ENCODE measurements at places on chromosomes 4 and X. TPM values are rescaled to one million over a fixed set of nuclear protein-coding genes. Genes with fewer than 3 reads are reported as not detected.
A peak's percentile ranks its signal among the peaks of the same experiment; 100 is the strongest.

DNA sequence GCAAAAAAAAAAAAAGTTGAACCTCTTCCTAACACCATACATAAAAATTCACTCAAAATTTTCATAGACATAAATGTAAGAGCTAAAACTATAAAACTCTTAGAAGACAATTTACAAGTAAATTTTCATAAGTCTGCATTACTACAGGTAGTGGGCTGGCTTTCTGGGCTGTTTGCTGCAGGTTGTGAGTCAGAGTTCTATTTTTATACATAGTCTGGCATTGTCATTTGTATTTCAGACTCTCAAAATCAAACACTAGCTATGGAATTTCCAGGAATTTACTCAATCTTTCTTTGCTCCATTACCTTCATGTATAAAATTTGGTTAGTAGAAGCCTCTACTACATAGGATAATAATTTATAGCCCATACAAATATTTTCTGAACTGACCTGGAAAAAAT, 227.2 kb downstream of the COX18 start:
- H3K27ac ChIP-seq, result no peak overlapping the region
- H3K4me3 ChIP-seq, result no peak overlapping the region
- no peaks in the 10 kb centered on the region for H3K27me3 ChIP-seq
- no peaks in the 10 kb centered on the region for H3K36me3 ChIP-seq
- DNase-seq, result no peak

The ACOX3 gene
- 13.8 TPM for total RNA-seq

DNA sequence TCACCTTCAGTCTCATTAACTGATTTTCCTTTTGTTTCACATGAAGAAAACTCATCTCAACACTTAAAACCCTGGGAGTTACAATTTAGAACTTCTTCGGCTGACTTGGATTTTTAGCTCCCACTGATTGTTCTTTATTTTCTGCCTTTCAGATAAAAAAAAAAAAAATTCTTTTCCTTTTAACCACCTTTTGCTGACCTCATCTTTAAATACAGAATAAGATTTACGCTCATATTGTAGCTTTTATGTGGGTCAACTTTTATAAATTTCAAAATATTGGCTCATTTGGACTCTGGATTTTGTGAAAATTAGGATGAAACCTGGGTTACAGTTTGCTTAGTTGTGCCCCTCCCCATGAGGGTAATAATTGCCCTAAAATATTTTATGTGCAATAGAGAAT, 659.3 kb downstream of the ZNF674 start:
- no peaks in the 10 kb centered on the region for H3K36me3 ChIP-seq
- H3K27ac ChIP-seq, result no peak overlapping the region
- H3K4me1 ChIP-seq, result peaks cover 7% of the 10 kb centered on the region
- DNase-seq, result no peak
- no peak overlapping the region for H3K4me3 ChIP-seq

DNA sequence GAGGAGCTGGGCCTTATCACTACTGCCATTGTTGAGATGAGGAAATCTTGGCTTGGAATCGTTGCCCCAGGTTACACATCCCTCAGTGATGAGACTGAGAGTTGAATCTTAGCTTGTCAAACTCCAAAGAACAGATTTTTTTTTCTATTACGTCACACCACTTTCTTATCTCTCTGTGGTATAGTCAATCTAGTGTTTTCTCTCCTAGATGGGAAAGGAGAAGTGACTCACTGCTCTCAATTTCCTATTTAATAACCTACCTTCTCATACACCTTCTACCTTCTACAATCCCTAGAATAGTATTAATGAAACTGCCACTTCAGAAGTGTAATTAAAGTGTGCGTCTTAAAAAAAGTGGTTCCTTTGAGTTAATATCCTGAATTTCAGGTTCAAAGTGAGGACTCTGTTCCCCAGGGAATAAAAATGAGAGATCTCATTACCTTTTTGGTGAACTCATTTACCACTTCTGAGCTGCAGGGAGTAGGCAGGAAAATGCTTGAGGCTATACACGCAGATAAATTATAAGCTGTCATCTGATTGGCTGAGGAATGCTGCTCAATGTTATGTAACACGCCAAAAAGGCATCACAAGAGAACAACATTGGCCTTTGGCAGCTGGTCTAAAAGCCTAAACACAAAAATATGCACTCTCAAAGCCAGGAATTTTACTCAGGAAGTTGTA, 59.3 kb downstream of the MAD2L1 start:
- DNase-seq, result no peak
- H3K4me3 ChIP-seq, result no peak overlapping the region
- no peaks in the 10 kb centered on the region for H3K36me3 ChIP-seq

DNA sequence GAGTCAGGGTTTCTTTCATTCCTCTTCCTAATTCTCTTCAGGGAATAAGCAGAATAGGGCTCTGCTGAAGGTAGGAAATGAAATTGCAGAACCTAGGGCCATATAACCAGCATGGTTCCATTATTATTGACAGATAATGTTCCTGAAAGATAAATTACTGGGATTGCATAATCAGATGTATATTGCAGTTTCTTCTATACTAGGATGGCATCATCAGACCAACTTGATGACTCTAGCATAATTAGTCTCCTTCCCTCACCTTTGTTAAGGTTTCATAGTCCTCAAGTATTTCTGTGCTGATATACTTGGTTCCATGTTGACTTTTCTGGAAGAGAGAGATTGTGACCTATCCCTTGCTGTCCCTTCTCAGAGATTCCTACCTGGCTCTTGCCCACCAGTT, 492.3 kb upstream of the LCORL start:
- no peaks in the 10 kb centered on the region for H3K36me3 ChIP-seq
- H3K27ac ChIP-seq, result no peak overlapping the region
- no peak overlapping the region for H3K4me3 ChIP-seq
- no peaks in the 10 kb centered on the region for H3K4me1 ChIP-seq
- no peak for DNase-seq

The TIGD4 gene
- total RNA-seq, result 0.12 TPM

DNA sequence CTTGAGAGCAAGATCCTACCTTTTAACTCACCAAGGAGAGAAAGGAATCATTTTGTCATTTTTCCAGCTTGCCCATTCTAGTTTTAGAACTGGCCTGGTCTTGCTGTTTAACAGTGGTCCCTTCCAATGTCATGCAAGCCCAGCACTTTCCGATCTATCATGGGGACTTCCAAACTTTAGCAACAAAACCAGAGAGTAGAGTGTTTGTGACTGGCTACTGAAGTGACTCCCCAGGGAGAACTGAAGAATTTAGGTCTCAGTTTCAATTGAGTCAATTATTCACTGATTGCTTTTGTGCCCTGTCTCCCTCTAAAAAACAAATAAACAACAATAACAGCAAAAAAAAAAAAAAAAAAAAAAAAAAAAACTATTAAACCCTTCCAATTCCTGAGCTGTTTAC, 108.3 kb downstream of the LHFPL1 start:
- no peaks in the 10 kb centered on the region for H3K4me1 ChIP-seq
- no peaks in the 10 kb centered on the region for H3K27me3 ChIP-seq
- no peak overlapping the region for H3K27ac ChIP-seq
- no peak overlapping the region for H3K4me3 ChIP-seq

- no peaks in the 10 kb centered on the region for H3K27me3 ChIP-seq
- no peak overlapping the region for H3K27ac ChIP-seq
- H3K36me3 ChIP-seq, result no peaks in the 10 kb centered on the region
- H3K4me1 ChIP-seq, result no peaks in the 10 kb centered on the region
- H3K4me3 ChIP-seq, result no peak overlapping the region
- DNase-seq, result no peak
Observed at GRCh38 chr4:15584785-15585184, 70.4 kb downstream of the FBXL5 start.

GRCh38 chr4:125917559-125917958, 602.8 kb downstream of the FAT4 start:
- H3K27me3 ChIP-seq, result no peaks in the 10 kb centered on the region
- no peak overlapping the region for H3K27ac ChIP-seq
- no peak for DNase-seq
- no peaks in the 10 kb centered on the region for H3K4me1 ChIP-seq
- H3K4me3 ChIP-seq, result no peak overlapping the region

The TRAM1L1 gene
- not detected for total RNA-seq

GRCh38 chr4:153901220-153901619, 112.3 kb upstream of the SFRP2 start:
- H3K27ac ChIP-seq, result no peak overlapping the region
- no peak for DNase-seq
- H3K36me3 ChIP-seq, result no peaks in the 10 kb centered on the region
- H3K27me3 ChIP-seq, result peaks cover 7% of the 10 kb centered on the region

GRCh38 chr4:26126143-26126718, 194.6 kb upstream of the RBPJ start:
- H3K27ac ChIP-seq, result no peak overlapping the region
- H3K27me3 ChIP-seq, result peaks cover 3% of the 10 kb centered on the region
- no peak overlapping the region for H3K4me3 ChIP-seq
- DNase-seq, result no peak
- peaks cover 1% of the 10 kb centered on the region for H3K36me3 ChIP-seq

GRCh38 chr4:33751050-33751449, 2493.3 kb downstream of the ARAP2 start:
- H3K27ac ChIP-seq, result no peak overlapping the region
- no peaks in the 10 kb centered on the region for H3K4me1 ChIP-seq
- no peaks in the 10 kb centered on the region for H3K27me3 ChIP-seq
- no peak overlapping the region for H3K4me3 ChIP-seq
- H3K36me3 ChIP-seq, result no peaks in the 10 kb centered on the region

DNA sequence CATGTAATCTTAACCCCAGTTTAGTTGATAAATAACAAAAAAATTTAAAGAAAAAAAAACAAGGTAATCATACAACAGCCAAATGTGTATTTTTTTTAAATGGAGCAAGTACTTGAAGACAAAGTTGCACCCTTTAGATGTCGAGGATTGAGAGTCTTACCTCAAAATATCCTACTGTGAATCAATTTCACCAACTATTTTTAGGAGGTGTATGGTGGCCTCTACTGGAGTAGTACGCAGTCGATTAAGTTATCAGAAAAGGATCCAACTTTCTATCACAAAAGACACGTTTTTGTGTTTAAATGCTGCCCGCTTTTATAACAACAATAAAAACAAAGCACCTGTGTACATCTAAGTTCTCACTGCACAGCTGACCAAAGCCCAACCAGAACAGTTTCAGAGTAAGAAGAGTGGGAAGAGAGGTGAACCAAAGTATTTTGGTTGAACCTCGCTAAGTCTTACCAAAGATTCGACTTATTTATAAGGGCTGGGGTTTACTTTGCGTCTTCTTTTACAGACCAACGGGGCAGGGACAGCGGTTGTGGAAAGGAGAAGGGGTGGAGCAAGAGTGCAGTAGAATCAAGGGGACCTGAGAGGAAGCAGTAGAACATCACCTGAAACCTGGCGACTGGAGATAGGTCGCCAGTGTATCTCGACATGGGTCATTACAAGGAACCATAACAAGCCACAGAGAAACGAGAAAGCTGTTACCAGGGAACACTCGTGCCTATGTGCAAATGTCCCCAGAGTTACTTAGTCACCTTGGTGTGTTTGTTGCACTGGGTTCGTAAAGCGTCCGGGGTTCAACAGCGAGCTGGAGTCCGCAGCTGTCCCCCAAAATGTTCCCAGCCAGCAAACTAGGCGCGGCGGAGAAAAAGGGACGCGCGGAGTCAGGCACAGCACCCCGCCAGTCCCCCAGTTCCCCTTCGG, 1.1 kb downstream of the RPS6KA6 start:
- H3K4me3 ChIP-seq, result peak overlapping the region; percentile 2
- peaks cover 9% of the 10 kb centered on the region for H3K27me3 ChIP-seq
- DNase-seq, result no peak
- no peak overlapping the region for H3K27ac ChIP-seq

The BTC gene
- total RNA-seq, result not detected

The RHOXF2B gene
- not detected for total RNA-seq

GRCh38 chr4:105369988-105370387, 103.9 kb downstream of the PPA2 start:
- no peak for DNase-seq
- no peak overlapping the region for H3K27ac ChIP-seq
- peaks cover 35% of the 10 kb centered on the region for H3K36me3 ChIP-seq
- no peaks in the 10 kb centered on the region for H3K27me3 ChIP-seq

GRCh38 chr4:48369248-48369647, 27.9 kb downstream of the SLAIN2 start:
- no peak for DNase-seq
- H3K4me1 ChIP-seq, result peaks cover 7% of the 10 kb centered on the region
- H3K27me3 ChIP-seq, result no peaks in the 10 kb centered on the region
- H3K4me3 ChIP-seq, result no peak overlapping the region
- peaks cover 14% of the 10 kb centered on the region for H3K36me3 ChIP-seq

The CT45A10 gene
- total RNA-seq, result not detected

DNA sequence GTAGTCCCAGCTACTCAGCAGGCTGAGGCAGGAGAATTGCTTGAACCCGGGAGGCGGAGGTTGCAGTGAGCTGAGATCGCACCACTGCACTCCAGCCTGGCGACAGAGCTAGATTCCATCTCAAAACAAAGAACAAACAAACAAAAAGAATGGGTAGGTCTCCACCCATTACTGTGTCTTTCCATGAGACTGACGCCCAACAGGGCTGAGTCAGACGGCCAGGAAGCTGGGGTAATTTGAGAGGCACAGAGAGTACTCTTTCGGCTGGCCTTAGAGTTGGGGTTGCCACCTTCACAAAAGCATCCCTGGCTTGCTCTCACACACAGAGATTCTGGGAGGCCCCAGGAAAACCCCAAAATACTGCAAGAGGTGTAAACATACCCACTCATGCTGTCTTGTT, 72.0 kb upstream of the DHRSX start:
- no peaks in the 10 kb centered on the region for H3K27me3 ChIP-seq
- no peaks in the 10 kb centered on the region for H3K36me3 ChIP-seq
- no peaks in the 10 kb centered on the region for H3K4me1 ChIP-seq
- H3K27ac ChIP-seq, result no peak overlapping the region
- DNase-seq, result no peak
- H3K4me3 ChIP-seq, result no peak overlapping the region

- H3K27ac ChIP-seq, result no peak overlapping the region
- H3K4me3 ChIP-seq, result no peak overlapping the region
- H3K27me3 ChIP-seq, result no peaks in the 10 kb centered on the region
- H3K4me1 ChIP-seq, result no peaks in the 10 kb centered on the region
- no peaks in the 10 kb centered on the region for H3K36me3 ChIP-seq
Observed at GRCh38 chrX:95764972-95765451, 919.6 kb upstream of the DIAPH2 start.

The STK32B gene
- total RNA-seq, result not detected

The BEND2 gene
- not detected for total RNA-seq

DNA sequence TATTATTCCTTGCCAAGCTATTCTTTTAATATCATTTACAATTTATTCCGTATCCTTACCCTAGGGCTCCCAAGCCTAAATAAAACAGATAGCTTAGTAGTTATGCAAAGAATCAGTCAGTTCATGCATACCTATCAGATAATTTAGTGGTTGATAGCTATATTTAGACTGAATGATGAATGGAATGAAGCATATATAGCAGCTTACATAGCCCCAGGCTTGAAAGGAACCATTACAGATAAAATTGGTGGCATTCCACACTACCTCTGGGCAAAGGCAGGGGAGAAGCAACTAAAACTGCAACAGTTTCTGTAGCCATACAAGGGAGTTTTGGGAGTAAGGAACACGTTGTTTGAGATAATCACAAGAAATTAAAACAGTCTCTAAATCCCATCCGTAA, 2.7 kb downstream of the ACE2 start:
- DNase-seq, result no peak
- H3K4me3 ChIP-seq, result no peak overlapping the region
- no peaks in the 10 kb centered on the region for H3K4me1 ChIP-seq

- no peaks in the 10 kb centered on the region for H3K27me3 ChIP-seq
- H3K4me1 ChIP-seq, result peaks cover 2% of the 10 kb centered on the region
- no peak overlapping the region for H3K4me3 ChIP-seq
- no peak overlapping the region for H3K27ac ChIP-seq
Observed at GRCh38 chr4:48708610-48709009, 71.5 kb downstream of the FRYL start.
